Stimulated activated CD8-positive, alpha-beta memory T cell treated with anti-CD3 and anti-CD28 coated beads, Interleukin-4, amount 100 ng/mL, for 1 hour (primary cell): ENCODE measurements at places on chromosomes 1 and 21.

DNA sequence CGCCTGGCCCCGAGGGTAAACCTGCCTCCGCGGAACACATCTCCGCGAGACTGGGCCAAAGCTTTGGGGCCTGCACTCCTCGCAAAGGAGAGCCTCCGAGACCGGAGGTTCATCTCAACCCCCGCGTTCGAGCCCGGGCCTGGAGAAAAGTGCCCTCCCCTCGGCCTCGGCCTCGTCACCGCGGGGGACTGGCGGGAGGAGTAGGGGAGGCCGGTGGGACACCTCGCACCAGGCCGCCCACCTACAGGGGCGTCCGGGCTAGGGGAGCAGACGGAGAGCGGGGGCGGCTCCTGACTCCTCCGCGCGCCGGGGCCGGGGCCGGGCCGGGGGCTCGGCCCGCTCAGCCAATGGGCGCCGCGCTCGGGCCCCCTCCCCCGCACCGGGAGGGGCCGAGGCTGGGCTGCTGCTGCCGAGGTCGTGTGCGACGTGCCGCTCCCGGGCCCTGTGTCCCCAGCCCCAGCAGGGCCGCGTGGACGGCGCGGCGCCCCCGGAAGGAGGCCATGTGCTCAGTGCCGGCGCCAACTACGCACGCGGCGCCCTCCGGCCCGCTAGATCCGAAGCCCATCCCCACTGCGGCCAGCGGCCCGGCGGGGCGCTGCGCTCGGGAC, 684 bp downstream of the SLC2A1 start:
- DNase-seq, result no peak

- no peak for DNase-seq
Observed at GRCh38 chr1:34479731-34480130, 275.1 kb upstream of the GJB5 start.

DNA sequence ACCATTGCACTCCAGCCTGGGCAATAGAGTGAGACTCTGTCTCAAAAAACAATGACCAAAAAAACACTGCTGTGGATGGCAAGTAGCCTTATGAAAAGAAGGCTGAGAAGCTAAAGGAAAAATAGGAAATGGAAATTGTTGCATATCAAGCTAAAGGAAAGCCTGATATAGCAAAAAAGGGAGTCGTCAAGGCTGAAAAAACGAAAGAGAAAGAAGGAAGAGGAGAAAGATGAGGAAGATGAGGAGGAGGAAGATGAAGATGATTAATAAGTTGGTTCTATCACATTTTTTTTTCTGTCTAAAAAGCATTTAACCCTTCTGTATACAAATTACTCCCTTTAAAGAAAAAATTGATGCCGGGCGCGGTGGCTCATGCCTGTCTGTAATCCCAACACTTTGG, 10.2 kb upstream of the PRDX1 start:
- no peak for DNase-seq

- DNase-seq, result no peak
Observed at GRCh38 chr1:75937034-75937433, 4.8 kb upstream of the ASB17 start.

DNA sequence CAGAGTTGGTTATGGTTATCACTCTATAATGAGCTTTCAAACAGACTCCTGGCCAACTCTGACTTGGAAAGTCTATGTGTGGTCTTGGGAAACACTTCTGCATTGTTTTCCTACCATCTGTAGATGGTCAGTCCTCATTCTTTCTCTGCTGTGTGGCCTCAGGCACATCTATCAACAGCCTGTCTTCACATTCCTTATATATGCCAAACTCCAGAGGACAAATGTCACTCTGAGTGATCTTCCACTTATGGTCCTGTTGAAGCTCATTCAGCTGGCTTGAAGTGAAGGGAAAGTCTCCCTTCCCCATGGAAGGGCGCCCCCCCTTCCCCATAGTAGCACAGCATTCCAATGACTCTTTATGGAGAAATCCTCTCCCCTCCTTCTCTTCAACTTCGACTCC, 58.7 kb downstream of the VANGL2 start:
- no peak for DNase-seq

DNA sequence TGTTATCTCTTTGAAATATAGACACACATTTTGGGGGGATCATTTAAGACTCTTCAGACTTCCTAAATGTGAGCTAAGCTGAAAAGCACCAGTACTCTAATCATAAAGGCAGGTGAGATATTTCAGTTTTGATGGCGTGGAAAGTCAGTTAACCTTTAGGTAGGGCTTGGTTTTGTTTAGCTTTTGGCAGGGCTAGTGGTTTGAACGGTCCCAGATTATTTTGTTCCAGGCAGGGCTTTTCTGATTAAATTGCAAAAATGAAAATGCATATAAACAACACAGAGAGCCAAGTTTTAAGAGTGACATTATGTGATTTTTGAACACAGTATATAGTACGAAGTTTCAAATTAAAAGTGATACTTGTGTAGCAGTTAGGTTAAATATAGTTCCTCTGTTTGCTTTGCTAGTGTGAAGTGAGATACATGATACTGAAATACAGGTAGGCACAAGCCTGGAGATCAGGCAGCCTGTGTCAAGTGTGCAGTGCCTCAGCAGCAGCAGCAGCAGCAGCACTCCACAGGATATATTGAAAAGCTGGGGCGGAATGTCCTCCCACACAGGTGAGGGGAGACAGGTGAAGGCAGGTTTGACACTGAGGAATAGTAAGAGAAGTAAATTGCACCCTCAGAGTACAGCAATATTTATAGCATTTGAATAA, 47.4 kb downstream of the CAMTA1 start:
- DNase-seq, result no peak

DNA sequence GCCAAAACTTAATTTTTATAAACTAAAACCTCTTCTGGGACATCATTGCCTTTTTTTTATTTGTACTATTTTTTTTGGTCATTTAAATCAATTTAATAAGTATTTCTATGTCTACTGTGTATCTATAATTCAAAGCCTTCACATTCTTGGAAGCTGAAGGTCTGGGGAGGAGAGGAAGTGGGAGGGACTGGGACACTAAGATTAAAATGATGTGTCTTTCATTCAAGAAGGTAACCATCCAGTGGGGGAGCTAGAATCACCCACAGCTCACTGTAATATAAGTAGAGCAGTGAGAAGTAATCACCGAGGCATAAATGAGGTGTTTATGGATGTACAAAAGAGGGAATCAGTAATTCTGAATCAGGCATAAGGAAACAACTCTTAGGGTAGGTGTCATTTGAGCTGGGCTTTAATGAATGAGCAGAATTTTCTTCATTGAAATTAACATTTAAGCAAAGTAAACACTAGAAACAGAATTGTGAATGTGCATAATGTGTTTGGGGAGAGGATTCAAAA, 52.8 kb downstream of the PTGER3 start:
- no peak for DNase-seq

GRCh38 chr1:15974855-15975254, 1.0 kb downstream of the ZBTB17 start:
- DNase-seq, result no peak

GRCh38 chr1:30845904-30846290, 62.7 kb downstream of the SDC3 start:
- no peak for DNase-seq

- no peak for DNase-seq
Observed at GRCh38 chr1:210633636-210634035, 304.9 kb downstream of the HHAT start.

- DNase-seq, result no peak
Observed at GRCh38 chr1:25090707-25091422, 141.4 kb downstream of the SYF2 start.
